ENCODE measurements at places on chromosomes 1 and 21.

DNA sequence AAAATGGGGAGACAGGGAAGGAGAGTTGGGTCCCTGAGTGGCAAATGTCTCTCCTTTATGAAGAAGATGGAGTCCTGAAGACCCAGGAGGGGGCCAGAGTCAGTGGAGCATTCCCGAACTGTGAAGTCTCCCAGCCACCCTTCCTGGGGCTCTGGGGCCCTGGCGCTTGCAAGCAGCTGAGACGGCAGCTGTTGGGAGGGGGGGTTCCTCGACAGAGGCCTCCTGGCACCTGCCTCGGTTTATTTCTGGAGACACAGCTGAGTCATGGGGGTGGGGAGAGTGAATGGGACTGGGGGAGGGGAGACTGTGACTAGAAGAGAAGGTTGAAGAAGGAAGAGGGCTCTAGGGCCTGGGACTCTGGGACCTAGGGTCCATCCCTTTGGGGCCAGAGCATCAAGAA, 14.0 kb downstream of the NES start:
- peak; percentile 42 for DNase-seq

GRCh38 chr1:210490781-210491180, 162.1 kb downstream of the HHAT start:
- DNase-seq = no peak

DNA sequence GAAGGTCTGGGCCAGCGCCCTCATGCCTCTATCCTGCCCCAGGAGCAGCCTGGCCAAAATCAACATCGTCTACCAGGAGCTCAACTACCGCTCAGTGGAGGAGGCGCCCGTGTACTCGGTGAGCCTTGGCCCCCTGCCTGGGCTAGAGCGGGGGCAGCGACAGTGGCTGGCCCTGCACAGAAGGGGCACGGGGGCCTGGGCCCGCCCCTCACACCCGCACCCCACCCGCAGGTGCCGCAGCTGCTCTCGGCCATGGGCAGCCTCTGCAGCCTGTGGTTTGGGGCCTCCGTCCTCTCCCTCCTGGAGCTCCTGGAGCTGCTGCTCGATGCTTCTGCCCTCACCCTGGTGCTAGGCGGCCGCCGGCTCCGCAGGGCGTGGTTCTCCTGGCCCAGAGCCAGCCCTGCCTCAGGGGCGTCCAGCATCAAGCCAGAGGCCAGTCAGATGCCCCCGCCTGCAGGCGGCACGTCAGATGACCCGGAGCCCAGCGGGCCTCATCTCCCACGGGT, 10.8 kb downstream of the SCNN1D start:
- no peak for DNase-seq

- peak; percentile 69 for DNase-seq
These were observed at the start of gene PHGDH for GRCh38 chr1:119711804-119712341. TSS of gene PHGDH (plus strand) at chr1:119711934. CDS start at chr1:119712023, 89 bp downstream.

GRCh38 chr1:79551321-79551720, 544.8 kb upstream of the ADGRL4 start:
- DNase-seq = no peak

GRCh38 chr21:35059742-35060141, 10.6 kb upstream of the RUNX1 start:
- DNase-seq = no peak

GRCh38 chr1:74412244-74412643, 100.2 kb downstream of the LRRC53 start:
- DNase-seq = no peak

GRCh38 chr1:64878931-64879611, 87.3 kb downstream of the JAK1 start:
- no peak for DNase-seq

DNA sequence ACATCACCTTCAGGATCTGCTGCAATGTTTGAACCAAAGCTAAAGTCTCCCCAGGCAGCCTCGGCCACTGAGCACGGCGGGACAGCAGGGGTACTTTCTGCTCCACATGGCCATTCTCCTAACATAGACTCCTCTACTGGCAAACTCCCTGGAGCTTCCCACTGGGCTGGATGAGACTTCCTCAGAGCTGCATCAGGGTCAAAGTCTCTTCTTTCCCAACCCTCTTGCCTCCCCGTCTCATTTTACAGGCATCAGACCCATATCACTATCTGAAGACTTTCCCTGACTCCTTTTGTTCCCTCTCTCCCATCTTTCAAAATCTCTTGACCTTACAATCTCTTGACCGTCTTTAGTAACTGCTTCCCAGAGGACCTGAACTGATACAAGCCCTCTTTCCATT, 42.2 kb upstream of the KIRREL1 start:
- no peak for DNase-seq

Measured in tibial artery (tissue), 4 donors.